SIG-M5 (cell line): ENCODE measurements at places on chromosomes 5 and 9.
A peak's percentile ranks its signal among the peaks of the same experiment; 100 is the strongest.

- DNase-seq, result no peak
Observed at GRCh38 chr9:13165236-13165945, 114.1 kb downstream of the MPDZ start.

GRCh38 chr9:87063246-87063645 is 115.9 kb upstream of the GAS1 start:
- no peak for DNase-seq

GRCh38 chr5:82971901-82972300 is 105.3 kb downstream of the TMEM167A start:
- no peak for DNase-seq

- no peak for DNase-seq
Observed at GRCh38 chr5:132445930-132446329, 44.6 kb downstream of the IRF1 start.

GRCh38 chr5:144598451-144599068 is 427.9 kb downstream of the KCTD16 start:
- no peak for DNase-seq

GRCh38 chr9:79570448-79571308 is 1.1 kb upstream of the TLE4 start:
- no peak for DNase-seq

DNA sequence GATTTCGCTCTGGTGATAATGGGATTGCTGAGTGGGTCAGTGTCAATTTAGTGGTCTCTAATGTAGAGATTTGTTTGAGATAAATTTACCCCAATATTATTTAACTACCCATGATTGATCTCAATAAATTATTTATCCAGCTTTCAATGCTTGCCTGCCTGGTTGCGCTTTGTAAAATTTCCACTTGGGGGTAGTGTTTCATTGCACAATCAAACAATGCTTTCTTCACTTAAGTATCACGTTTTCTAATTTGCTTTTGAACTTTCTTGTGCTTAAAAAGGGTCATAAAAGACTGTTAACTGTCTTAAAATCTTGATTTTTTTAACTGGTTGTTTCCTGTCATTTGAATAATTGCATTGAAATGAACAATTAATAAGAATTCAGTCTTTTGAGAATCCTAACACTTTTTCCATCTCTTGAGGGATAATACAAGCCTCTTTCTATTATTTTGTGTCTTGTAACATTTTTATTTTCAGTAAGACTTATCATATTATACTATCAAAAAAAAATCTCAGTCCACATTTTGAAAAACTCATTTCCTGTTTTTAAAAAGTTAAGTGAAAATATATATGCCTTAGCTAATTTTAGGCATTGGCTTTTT is 18.7 kb downstream of the HSD17B4 start:
- DNase-seq, result no peak

DNA sequence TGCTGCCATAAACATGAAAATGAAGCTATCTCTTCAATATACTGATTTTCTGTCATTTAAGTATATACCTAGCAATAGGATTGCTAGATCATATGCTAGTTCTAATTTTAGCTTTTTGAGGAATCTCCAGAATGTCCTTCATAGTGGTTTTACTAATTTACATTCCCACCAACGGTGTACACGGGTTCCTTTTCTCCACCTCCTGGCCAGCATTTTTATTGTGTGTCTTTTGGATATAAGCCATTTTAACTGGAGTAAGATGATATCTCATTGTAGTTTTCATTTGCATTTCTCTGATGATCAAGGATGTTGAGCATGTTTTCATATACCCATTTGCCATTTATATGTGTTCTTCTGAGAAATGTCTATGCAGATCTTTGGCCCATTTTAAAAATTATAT is 446.5 kb downstream of the GABRG2 start:
- DNase-seq, result no peak

- DNase-seq, result no peak
Observed at GRCh38 chr5:150061538-150061995, 24.8 kb downstream of the CSF1R start.

DNA sequence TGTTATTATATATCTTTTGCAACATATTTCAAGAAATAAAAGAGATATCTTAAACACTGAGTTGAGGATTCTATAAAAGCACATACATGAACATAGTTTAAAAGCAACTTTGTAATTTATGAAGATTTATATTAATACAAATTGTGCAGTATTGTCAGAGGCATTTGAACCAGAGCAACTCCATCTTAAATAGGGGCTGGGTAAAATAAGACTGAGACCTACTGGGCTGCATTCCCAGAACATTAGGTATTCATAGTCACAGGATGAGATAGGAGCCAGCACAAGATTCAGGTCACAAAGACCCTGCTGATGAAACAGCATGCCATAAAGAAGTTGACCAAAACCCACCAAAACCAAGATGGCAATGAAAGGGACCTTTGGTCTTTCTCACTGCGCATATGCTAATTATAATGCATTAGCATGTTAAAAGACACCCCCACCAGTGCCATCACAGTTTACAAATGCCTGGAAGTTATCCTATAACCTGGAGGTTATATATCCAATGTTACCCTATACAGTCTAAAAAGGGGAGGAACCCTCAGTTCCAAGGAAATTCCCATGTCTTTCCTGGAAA is 320.2 kb downstream of the FAM170A start:
- no peak for DNase-seq

GRCh38 chr9:94627287-94627686 is 12.0 kb downstream of the FBP1 start:
- DNase-seq, result no peak

GRCh38 chr9:105760053-105760452 is 65.7 kb downstream of the TMEM38B start:
- DNase-seq, result no peak

DNA sequence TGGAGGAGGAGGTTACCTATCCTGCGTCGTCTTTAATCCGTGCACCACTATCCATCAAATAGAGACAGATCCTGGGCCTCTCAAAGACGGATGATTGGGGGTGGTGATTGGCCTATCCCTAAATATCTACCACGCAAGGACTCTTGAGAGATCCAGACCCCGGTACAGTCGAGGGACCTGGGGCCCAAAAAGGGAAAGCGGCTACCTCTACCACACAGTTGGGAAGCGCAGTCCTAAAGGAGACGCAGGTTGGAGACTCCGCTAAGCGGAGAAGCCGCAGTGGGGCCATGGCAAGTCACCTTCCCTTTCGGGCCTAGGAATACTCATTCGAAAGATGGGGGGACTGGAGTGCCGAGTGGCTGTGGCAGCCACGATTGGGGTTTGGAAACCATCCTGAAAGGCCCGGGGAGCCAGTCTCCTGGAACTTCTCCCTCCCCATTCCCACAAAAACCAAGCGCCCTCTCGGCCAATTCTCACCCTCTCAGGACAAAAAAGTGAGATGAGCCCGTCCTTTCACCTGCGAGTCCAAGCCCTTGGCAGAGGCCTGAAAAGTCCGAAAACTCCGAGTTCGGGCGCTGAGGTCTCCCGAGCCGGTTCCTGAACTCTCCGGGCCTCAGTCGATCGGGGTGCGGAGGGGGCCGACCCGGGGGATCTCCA is 499 bp upstream of the FOXE1 start:
- DNase-seq, result no peak

DNA sequence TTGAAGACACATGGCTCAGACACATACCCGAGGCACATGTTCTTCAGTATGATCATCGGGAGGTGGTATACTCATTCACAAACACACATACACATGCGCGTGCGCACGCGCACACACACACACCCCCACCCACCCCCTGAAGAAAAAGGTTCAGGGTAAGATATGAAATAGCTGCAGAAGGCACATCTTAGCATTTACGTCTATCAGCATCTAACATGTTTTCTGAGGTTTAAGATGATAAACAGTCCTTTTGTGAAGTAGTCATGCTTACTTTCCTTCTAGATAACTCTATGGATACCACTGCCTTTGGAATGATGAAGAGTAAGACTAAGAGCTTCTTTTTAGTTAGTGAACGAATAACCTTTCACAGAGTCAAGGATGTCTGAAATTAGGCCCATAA is 105.1 kb upstream of the GNA14 start:
- no peak for DNase-seq

DNA sequence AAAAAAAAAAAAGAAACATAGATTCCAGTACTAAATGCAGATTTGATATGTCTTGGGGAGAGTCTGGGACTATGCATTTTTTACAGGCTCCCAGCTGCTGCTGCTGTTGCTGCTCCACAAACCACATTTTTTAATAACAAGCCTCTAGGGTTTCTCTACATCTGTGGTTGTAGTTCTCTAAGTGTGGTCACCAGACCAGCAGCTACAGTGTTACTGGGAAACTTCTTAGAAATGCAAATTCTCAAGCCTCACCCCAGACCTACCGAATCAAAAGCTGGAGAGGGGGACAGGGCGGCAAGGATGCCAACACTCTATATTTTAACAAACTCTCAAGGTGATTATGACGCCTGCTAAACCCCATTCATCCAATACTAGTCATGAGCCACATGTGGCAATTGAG is 293.4 kb upstream of the PTGER4 start:
- peak; percentile 49 for DNase-seq

DNA sequence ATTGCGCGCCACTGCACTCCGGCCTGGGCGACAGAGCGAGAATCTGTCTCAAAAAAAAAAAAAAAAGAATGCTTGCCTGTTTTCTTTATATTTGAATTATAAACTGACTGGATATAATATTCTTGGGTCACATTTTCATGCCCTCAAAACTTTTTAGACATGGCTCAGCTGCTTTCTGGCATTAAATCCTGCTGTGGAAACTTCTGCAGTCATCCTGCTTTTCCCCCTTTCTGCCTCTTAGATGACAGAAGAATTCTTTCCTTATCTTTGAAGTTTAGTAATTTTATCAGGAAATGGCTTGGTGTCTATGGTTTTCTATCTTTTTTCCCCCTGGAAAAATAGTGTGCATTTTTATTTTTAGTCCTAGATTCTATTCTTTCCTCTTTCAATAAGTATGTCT is 234.5 kb downstream of the AOPEP start:
- DNase-seq, result no peak

- DNase-seq, result no peak
Observed at GRCh38 chr5:132089363-132089762, 15.8 kb downstream of the CSF2 start.

GRCh38 chr9:97696803-97697601 is at the start of gene XPA:
Gene XPA (minus strand): TSS chr9:97697340. CDS start chr9:97697292, 48 bp downstream.
- no peak for DNase-seq

GRCh38 chr5:159660401-159660800 is 255.9 kb upstream of the ADRA1B start:
- no peak for DNase-seq

GRCh38 chr5:153827397-153827796 is 211.3 kb downstream of the FAM114A2 start:
- DNase-seq, result no peak

- DNase-seq, result no peak
Observed at GRCh38 chr5:160118349-160119141, 705 bp downstream of the PWWP2A start.

DNA sequence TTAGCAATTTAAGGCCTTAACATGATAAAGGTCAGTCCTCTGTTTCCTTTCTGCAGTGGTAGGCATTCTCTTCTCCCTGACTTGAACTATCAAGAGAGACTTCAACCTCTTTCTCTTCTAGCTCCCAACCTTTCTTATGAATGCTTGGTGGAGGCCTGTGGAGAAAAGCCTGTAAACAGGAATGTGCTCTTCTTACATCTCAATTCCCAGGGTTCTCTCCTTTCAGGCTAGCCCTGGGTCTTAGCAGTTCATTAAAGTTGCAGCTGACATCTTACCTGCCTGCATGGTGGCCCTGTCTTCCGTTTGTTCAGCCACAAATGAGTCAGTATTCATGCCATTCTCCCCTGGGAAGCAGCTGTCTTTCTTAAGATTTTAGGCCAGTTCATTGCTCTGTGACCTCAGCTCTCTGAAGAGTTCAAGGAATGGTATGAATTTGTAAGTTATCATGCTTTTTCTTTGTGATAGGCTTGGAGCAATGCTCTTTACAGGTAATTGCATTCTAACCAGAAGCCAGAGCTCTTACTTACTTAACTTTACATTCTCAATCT is 77.8 kb downstream of the ADCY2 start:
- no peak for DNase-seq

GRCh38 chr5:101531026-101531425 is 627.9 kb upstream of the ST8SIA4 start:
- DNase-seq, result peak; percentile 38

GRCh38 chr9:121395558-121395957 is 25.5 kb upstream of the STOM start:
- no peak for DNase-seq

DNA sequence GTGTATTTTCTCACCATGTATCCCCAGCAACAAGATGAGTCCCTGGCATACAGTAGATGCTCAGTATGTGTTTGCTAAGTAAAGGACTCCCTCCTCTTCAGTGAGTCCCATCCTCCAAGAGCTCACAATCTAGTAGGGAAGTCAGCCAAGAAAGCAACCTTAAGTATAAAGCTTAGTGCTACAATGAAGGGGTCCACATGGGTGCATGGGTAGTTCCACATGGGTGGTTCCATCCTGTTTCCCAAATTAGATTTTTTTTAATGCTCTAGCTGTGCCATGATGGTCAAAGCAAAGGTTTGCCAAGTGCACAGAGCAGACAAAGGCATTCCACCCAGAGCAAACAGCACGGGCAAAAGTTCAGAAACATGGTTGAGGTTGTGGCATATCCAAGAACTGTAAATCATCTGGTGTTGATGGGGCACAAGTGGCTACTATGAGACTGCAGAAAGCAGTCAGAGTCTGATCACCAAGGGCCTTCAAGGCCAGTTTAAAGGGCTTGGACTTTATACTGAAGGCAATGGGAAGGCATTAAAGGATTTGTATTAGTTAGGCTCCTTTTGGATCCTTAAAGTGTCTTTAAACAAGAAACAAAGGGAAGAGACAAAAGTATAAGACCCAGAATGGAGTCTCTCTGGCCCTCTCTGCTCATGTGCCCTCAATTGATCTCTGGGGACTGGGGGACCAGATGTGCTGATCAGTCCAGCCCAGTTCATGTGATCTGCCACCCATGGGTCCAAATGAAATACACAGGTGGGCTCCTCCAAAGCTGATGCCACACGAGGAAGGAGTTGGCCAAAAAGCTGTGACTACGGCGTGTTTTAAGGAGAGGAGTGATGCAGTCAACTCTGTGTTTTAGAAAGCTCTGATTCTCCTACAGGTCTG is 9.0 kb upstream of the CPLX2 start:
- DNase-seq, result no peak

DNA sequence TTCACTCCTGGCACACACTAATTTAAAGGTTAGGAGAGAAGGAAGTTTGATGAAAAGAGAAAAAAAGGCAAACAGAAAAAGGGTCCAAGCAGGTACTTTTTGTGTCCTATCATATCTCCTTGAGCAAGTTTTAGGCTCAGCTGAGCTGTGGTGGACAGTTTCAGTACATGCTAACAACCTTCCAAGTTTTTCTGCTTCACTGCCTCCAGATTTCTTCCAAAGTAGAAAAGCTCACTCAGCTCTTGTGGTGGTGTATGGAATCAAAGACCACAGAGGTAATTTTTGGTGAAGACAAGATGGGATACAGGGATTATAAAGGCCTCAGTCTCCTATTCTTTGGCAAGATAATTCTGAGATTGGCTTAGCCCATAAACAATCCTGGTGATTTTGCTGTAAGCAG is 921.8 kb downstream of the NR2F1-AS1 start:
- DNase-seq, result no peak
